ENCODE measurements at places on chromosomes 12 and 14.

- DNase-seq: no peak
Observed at GRCh38 chr14:85534458-85535293, 4.7 kb downstream of the FLRT2 start.

- no peak for DNase-seq
Observed at GRCh38 chr14:20782280-20782890, 1.3 kb downstream of the RNASE6 start.

GRCh38 chr12:118549510-118549980 is 173.2 kb downstream of the SUDS3 start:
- DNase-seq: no peak

DNA sequence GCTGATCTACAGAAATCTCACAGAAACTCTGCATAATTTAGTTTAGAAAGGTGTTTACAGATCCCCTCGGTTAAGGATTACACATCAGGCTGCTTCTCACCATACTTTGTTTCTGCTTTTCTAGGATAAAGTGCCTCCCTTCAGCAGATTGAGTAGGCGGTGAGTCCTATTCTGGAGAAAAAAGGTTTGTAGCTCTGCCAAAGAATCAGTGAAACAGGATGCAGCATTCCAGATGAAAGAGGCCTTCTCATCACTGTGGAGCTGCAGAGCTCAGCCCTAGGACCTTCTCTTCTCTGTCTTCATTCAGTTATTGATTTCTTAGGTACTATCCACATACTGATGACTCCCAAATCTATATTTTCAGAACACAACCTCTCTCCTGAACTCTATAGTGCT is 155.5 kb upstream of the KRR1 start:
- DNase-seq: no peak

GRCh38 chr12:22802883-22803630 is 178.1 kb downstream of the ETNK1 start:
- no peak for DNase-seq

Data from nucleus accumbens (tissue), 56 donors.